ENCODE measurements at places on chromosomes 2 and 18.
A peak's percentile ranks its signal among the peaks of the same experiment; 100 is the strongest.

GRCh38 chr2:237196409-237196808, 110.7 kb downstream of the COPS8 start:
- DNase-seq, result no peak

DNA sequence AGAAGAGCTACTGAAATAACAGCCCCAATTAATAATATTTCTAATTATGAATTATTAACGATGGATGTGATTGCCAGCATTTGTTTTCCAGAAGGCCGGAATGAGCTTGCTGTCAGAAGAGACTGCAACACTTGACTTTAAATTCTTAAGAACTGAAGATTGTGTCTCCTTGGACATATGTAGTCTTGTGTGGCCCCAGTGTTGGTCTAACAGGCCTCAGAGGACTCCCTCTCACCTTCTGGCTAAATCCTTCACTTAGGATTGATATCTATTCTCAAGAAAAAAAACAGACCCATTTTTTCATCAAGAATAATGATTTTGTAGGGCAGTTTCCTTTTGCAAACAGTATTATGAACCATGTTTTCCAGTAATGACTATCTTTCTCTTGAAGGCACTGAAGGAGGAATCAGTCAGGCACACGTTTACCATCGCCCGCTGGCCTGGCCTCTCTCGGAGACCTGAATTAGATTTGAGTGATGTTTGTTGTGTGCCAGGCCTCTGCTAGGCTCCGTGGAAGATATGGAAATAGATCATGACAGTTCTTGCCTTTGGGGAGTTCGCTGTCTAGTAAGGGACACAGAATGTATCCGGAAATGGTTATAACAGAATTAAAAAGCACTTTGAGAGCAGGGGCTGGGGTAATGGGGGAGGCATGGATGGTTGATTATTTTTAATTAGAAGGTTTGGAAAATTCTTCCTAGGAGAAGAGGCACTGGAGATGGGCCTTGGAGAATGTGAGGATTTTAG, 258.0 kb downstream of the MYCN start:
- no peak for DNase-seq

DNA sequence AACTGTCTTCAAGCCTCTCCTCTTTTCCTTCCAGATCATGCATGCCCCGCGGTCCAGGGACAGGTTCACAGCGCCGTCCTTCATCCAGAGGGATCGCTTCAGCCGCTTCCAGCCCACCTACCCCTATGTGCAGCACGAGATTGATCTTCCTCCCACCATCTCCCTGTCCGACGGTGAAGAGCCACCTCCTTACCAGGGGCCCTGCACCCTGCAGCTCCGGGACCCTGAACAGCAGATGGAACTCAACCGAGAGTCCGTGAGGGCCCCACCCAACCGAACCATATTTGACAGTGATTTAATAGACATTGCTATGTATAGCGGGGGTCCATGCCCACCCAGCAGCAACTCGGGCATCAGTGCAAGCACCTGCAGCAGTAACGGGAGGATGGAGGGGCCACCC, 81.3 kb downstream of the FAM210A start:
- no peak for DNase-seq

DNA sequence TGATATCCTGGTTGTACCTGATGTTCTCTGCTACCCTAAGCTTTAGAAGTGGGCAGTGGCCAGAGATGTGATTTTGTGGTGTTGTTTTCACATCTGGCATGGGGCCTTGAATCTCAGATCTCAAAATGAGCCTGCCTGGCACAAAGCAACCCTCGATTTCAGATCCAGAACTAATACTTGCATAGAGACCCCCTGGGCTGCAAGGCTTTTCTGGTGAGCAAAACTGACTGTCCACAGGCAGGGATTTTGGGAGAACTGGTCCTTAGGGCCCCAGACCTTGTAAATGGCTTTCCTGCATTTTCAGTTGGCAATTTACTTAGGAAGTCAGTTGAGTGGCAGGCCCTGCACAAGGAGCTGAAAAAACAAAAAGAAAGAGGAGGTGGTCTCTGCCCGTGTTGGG, 265.3 kb downstream of the MYCN start:
- no peak for DNase-seq

- DNase-seq, result no peak
Observed at GRCh38 chr2:230209422-230210051, 10.2 kb downstream of the SP110 start.

DNA sequence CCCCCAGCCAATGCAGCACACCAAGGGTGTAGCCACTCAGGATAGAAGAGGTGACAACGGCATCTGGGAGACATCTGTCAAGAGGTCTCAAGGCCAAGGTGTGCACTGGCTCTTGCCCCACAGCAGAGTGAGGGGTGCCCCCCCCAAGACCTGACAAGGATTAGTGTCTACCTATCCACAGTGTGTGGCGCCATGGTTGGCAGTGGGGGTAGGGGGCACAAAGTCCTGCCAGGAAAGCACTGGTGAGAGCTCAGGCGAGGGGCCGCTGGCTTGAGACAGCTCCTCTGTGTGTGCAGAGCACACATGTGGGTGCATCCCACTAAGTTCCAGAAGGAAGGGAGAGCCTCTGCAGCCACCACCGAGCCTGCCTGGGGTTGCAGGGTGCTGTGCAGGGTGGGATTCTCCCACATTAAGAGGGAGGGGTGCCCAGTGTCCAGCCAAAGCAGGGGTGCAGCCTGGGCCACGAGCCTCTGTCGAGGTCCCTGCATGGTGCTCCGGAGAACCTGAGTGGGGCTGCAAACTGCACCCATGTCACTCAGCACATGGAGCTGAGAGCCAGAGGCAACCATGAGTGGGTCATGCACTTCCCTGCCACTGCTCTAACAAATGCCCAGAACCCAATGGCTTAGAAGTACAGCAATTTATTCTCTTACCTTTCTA, 311.2 kb upstream of the HDAC4 start:
- no peak for DNase-seq

- DNase-seq, result no peak
Observed at GRCh38 chr2:172822585-172822984, 86.9 kb downstream of the RAPGEF4 start.

DNA sequence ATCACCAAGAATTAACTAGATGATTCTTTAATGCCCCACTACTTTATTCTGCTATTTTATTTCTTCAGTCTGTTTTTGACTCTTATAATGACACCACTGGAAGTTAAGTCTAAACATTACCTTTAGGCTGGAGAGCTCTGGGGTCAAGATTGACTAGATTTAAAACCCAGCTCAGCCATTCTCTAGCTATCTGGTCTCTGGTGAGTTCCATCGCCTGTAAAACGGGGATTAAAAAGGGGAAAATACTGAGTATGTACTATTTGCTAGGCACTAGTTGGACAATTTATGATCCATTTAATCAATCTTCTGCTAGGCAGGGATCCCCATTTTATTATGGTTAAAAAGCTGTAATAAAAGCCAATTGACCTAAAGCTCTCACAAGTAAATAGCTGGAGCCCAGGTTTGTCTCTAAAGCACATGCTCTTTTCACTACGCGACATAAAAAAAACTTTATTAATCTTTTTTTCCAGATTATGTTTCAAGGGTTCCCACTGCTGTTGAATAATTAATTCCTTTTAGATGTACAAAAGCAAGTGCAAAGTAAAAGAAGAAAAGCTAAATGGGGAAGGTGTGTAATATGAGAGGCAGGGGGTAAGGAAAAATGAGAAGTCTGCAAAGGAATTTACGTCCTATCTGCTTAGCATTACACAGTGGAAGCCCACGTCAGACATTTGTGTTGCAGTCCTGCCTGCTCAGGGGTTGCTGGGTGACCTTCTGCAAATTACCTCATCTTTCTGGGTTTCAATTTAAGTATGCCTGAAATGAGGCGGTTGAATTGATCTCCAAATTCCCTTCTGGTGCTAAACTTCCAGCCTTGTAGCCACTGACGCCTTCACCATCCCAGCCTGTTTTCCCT, 918 bp upstream of the NABP1 start:
- peak; percentile 56 for DNase-seq
